Activated T-helper 1 cell treated with anti-CD3 and anti-CD28 coated beads, Interleukin-2, amount 50 U/mL, for 16 hours (primary cell): ENCODE measurements at places on chromosomes 7 and 10.

GRCh38 chr10:95783741-95784140 lies 27.8 kb downstream of the ENTPD1 start:
- DNase-seq, result no peak

- no peak for DNase-seq
These were observed 14.3 kb downstream of the TSPAN15 start for GRCh38 chr10:69465457-69466157.

- DNase-seq, result no peak
These were observed 179.2 kb upstream of the MBL2 start for GRCh38 chr10:52951824-52952223.

DNA sequence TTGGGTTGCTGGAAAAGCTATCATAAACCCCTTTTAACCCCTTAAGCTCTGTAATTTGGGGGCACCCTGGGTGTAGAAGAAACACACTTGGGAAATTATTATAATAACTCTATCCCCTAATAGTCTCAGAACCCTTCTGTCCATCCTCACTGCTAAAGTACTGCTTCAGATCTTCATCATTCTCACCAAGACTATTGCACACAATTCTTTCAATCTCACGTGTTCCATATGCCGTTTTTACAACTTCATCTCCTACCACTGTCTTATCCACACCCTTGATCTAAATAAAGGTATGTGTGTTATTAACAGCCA lies 15.8 kb downstream of the ANKRD22 start:
- no peak for DNase-seq

DNA sequence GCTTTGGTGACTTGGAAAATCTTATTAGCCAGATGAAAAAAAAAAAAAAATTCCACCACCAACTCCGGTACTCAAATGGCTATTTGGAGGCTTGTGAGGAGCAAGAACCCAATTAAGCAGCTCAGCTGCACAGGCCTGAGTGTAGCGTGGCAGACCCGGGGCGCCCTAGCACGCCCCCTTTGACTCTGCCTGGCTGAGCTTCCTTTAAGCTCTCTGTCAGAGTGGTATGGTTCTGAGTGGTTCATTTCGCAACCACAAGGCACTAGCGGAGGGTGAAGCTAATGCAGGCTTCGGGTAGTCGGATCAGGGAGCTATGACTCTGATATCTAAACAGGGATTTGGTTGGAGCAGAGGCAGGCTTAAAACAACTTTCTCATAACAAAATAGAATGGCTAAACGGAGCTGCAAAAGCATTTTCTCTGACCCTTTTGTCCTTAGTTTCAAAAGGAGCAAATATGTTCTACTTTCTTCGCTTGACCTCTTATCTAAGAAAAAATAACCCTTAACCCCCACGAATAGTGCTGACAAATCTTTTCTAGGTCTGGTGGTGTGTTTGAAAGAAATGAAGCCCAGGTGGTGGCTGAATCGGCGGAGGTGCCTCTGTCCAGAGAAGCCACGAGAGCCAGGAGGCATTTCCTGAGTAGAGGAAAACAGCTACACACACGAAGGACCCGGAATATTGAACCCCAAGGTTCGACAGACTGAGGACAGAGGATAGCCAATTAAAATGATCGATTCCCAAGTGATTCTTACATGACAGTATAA lies 285.4 kb upstream of the GLI3 start:
- no peak for DNase-seq

DNA sequence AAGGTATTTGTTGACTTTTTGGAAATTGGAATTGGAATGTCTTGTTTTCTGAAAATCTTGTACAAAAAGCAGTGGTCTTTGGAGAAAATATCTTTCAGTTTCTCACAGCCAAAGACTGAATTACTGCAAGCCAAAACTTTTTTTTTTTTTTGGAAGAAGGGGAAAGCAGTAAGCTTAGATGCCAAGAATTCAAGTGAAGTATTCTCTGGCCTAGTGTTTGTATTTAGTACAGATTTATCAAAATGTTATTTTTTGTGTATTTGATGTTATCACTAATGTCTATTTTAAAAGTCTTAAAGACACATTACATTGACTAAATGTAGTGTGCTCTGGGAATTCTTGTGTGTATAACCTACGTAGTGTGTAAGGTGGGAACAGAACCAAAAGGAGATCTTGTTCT lies 6.2 kb downstream of the TET1 start:
- DNase-seq, result no peak
